ENCODE measurements at places on chromosomes 13 and 19.

DNA sequence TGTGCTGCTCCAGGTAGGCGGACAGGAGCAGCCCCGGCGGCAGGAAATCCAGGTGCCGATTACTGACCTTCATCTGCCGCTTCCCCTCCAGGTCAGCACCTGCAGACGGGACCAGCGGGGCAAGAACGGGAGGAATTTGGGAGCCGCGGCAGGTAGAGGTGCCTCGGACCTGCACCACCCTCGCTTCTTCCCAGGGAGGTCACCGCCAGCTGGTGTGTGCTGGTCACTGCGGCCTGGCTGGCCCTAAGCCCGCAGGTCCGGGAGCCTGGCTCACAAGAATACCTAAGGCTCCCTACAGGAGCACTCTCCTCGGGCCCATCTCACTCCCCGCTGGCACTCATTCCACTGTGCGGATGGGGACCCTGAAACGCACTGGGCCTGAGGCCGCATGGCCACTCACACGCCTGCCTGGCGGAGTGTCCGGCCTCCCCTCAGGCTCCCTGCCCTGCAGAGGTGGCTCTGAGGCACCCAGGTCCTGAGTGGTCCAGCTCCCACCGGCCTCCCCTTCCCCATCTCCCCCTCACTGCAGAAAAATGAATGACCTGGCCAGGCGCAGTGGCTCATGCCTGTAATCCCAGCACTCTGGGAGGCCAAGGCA lies 4.3 kb downstream of the RNU6-9 start:
- DNase-seq, result no peak

DNA sequence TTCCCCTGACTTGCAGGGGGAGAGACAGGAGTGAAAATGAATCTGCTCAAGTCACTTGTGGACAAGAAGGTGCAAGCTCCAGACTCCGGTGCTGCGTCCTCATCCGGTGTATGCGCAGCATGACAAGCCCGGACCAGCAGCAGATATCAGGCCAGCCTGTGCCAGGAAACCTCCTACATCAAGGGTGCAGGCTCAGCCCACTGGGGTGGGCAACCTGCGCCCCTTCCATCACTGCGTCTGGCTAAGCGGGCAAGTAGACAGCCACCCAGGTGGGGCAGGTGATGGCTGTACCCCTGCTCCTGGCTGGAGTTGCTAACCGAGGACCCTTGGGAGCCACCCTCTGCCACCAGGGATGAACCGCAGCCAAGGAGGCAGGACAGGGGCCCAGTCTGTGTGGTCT lies 32.9 kb upstream of the SLC15A1 start:
- no peak for DNase-seq

GRCh38 chr13:98466634-98467236 lies 110.2 kb downstream of the STK24 start:
- no peak for DNase-seq

GRCh38 chr19:16297575-16298178 lies 26.9 kb upstream of the KLF2 start:
- DNase-seq, result no peak

GRCh38 chr19:28264556-28264955 lies 948.4 kb downstream of the UQCRFS1 start:
- no peak for DNase-seq

Measured in NCI-H2029 (cell line).